ENCODE measurements at places on chromosomes 7 and 10.

DNA sequence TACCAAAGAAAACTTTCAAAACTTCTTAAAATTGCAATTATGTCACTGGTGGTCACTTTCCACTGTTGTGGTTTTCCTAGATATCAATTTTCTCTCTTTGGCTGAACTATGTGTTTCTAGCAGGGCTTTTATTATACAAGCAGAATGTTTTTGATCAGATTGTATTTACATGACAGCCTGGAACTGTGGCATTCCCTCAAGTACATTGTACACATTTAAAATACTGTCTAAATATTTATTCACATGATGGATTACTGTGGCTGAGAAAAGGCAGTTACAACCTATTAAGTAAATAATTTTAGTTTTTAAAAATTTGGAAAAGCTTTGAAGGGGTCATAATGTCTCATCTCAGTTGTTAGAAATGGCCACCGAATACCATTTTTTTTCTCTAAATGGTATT lies 231.9 kb upstream of the PPP1R3A start:
- DNase-seq: no peak

DNA sequence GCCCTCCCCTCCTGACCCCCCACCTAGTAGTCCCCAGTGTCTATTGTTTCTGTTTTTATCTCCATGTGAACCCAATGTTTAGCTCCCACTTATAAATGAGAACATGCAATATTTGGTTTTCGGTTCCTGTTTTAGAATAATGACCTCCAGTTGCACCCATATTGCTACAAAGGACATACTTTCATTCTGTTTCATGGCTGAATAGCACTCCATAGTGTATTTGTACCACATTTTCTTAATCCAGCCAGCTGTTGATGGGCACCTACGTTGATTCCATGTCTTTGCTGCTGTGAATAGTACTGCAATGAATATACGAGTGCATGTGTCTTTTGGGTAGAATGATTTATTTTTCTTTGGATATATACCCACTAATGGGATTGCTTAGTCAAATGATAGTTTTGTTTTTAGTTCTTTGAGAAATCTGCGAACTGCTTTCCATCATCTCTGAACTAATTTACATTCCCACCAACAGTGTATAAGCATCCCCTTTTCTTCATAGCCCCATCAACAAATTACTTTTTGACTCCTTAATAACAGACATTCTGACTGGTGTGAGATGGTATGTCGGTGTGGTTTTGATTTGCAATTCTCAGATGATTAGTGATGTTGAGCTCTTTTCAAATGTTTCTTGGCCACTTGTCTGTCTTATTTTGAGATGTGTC lies 128.4 kb upstream of the PHYHIPL start:
- no peak for DNase-seq

- no peak for DNase-seq
Measured at GRCh38 chr7:132177708-132178401, 398.4 kb downstream of the PLXNA4 start.

DNA sequence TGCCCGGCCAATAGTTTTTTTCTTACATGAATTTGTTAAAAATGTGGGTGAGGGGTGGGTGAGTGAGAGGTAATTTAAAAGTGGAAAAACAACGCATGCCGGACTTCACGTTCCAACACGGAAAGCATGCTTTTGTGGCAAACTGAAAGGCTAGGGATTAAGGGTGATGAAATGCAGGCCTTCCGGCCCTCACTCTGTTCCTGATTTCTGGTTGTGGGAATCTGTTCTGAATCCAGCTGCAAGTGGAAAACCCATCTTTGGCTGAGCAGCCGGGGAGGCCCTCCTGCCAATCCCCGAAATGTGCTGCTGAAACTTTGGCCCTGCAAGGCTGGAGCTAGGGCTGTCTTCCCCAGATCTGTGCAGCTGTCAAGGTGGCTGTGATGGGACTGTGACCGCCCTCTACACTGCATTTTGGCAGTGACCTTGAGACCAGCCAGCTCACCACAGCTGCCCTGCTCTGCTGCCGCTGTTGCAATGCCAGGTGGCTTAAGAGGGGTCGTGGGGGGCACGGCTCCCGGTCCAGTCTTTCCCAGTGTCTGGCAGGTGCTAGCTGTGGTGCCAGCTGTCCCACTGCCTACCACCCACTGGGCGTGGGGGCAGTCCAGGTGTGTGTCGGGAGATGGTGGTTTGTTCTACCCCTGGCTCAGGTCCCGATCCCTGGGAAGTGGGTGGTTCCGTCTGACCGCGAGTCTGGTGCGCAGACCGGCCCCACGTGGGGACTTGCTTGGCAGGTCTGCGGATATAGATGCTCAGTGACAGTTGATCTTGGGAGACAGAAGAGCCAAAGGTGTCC lies 39.0 kb downstream of the TET1 start:
- no peak for DNase-seq

- no peak for DNase-seq
Measured at GRCh38 chr7:25665903-25666670, 437.8 kb upstream of the NPVF start.

DNA sequence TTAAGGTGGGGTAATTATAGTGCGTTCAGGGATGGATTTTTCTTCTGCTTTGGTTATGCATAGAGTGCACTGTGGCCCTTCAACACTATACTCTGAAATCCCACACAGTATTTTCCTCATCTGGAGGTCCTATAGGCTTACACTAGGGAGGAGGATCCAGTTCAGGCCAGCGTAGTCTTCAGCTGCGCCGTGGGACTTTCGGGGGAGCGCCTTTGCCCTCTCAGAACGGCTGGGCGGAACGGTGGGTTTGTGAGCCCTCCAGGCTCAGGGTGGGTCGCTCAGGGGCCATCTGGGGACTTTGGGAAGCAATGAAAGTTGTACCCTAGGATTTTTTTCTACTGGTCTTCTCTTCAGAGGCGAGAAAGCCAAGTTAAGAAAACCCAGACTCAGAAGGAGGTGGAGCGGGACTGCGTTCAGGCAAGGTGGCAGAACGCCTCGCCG lies 652 bp upstream of the VPS26A start:
- peak; percentile 59 for DNase-seq

DNA sequence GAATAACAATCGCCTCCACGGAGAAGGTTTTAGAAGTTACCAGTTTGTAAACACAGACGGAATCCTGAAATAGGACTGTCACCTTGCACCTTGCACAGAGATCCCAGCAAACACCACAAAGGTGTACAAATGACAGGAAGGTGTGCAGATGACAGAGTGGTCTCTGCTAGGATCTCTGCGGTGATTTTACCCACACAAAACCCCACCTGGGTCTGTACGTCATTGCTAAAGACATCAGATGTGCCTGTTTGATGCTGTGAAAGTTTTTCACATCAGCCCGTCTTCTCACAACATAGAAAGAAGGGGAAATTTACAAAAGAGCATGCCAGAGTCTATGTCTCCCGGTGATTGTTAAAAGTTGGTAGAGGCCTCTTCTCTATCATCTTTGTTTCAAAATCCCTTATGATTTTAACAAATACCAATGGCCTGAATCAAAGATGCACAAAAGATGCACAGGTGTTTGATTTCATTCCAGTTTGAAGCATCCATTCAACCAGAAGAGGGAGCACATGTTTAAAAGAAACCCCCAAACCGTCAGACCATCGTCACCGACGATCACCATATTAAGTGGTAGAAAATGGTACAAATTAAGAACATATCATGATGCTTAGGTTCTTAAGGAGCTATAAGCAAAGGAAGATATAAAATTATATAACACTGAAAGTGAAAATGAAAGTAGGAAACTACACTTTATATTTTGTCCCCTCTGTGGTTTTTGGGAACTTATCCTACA lies 576.5 kb downstream of the PTPRN2 start:
- no peak for DNase-seq

- DNase-seq: no peak
Measured at GRCh38 chr10:28970231-28970630, 292.9 kb downstream of the BAMBI start.

DNA sequence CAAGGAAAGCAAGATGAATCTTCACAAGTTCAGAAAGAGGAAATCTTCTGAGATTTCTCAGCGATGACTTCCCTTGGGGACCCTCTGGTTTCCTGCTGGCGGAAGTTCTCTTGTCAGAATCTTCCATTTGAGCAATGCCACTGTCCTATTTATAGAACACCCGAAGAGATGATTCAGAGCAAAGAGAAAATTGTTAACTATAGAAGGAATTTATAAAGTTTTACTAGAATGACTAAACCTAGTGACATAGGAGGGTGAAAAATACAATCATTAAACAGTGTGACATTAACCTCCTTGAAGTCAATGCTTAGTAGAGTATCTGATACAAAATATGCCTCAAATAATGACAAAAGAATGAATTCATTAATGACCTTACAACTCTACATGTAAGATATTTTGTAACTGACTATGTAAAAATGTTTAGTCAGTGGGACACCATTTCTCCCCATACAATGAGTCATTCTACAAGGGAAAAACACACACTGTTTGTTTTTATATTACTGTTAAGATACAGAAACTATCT lies 206.5 kb upstream of the CNTNAP2 start:
- DNase-seq: peak; percentile 0

GRCh38 chr7:85774986-85775385 lies 588.1 kb upstream of the SEMA3D start:
- no peak for DNase-seq

GRCh38 chr10:71761541-71762113 lies 11.7 kb downstream of the VSIR start:
- DNase-seq: no peak

DNA sequence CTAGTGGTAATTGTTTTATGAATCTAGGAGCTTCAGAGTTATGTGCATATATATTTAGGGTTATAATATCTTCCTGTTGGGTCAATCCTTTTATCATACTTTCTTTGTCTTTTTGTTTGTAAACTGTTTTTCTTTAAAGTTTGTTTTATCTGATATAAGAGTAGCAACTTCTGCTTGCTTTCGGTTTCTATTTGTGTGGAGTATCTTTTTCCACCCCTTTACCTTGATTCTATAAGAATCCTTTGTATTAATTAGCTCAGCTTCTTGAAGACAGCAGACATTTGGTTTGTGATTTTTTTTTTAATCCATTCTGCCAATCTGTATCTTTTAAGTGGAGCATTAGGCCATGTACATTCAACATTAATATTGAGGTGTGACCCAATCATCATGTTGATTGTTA lies 9.3 kb downstream of the CASP7 start:
- DNase-seq: no peak

- DNase-seq: no peak
Measured at GRCh38 chr10:77441353-77442166, 196.0 kb downstream of the KCNMA1 start.

- no peak for DNase-seq
Measured at GRCh38 chr7:45223728-45224630, 66.4 kb downstream of the RAMP3 start.

- no peak for DNase-seq
Measured at GRCh38 chr10:127358337-127358736, 161.9 kb upstream of the INSYN2A start.

DNA sequence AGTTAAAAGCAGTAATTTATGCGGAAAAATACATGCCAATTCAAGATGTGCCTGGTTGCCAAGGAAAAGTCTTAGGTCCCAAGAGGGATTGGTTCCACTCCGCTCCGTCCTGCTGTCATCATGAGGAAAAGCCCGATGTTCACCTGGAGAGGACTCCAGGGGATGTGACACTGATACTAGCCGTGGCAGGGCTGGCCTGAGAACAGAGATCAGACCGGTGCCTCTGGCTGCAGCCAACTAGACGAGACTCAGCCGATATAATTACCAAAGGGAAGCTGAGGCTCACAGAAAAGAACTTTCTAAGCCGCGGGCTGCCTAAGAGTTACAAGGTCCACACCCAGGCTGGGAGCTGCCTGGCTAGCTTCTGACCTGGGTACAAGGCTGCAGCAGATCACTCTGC lies 81.3 kb upstream of the UNC5B start:
- DNase-seq: no peak

GRCh38 chr10:96275685-96276418 lies 4.5 kb upstream of the BLNK start:
- DNase-seq: no peak

Data from suppressor macrophage treated with lipopolysaccharide for 4 hours (primary cell).